Activated T-cell treated with anti-CD3 and anti-CD28 coated beads, Interleukin-2, amount 50 U/mL, for 24 hours (primary cell): ENCODE measurements at places on chromosomes 13 and 19.

DNA sequence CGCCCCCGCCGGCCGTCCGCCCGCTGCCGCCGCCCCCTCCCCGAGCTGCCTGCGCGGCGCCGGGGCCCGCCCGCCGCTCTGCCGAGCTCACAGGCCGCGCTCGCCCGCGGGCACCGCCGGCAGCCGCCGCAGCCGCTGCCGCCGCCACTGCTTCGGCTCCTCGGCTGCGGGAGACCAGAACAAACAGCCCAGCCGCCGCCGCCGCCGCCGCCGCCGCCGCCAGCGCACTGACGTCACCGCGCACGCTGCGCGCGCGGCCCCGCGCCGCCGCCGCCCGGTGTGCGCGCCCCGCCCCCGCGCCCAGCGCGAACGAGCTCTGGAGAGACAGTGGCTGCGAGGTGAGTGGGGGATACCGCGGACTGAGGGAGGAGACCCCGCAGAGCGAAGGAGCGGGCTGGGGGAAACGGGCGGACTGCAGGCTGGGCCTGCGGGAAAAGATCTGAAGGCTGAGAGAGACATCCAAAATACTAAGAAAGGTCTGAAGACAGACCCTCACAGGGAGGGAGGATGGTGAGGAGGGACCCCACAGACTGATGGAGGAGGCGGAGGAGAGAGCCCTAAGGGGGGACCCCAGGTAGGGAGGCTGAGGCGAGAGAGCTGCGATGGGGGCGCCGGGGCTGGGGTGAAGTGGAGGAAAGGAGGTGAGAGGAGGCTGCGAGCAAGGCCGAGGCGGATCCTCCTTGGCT, at the start of gene BRD4:
Gene BRD4, minus strand, starts transcription at position 229 of the 686 bp plus-strand sequence. CDS start 59,440 bp downstream, outside the sequence.
- DNase-seq, result peak; percentile 88

- DNase-seq, result no peak
Observed at GRCh38 chr19:33394006-33394722, 20.7 kb downstream of the CEBPG start.

DNA sequence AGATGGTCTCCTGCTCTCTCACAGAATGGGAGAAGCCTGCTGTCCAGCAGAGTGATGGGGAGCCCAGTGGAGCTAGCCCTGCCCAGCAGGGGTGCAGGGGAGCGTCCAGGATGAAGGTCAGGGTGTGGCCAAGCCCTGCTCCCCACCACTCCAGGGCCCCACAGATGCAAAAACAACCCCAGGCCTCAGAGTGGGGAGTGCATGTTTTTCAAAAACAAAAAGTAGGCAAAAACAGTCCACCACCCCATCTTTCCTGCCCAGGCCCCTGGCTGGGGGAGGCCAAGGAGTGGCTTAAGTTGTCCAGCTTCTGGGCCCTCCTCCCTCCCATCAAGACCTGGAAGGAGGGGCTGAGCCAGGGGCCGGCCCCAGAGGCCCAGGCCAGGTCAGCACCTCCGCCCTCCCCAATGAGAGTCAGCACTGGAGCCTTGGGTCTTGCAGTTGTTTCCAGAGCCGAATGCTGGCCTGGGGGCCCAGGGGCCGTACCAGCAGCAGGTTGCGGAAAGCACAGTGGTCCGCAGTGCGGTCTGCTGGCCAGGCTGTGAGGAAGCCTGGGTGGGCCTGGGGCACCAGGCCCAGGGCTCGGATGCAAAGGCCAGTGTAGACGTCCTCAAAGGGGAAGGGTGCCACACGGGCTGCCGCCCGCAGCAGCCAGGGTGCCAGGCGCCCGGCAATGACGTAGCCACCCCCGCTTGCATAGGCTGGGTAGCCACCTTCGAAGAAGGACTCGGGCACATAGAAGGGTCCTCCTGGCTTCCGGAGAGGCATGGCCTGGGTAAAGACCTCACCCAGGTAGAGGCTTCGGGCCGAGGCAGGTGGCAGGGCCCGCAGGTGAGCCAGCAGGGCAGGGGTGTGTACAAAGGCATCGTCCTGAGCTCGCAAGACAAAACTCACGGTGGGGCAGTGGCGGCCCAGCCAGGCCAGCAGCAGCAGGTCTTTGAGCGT, 1.7 kb downstream of the B3GNT8 start:
- no peak for DNase-seq

GRCh38 chr19:35350591-35350990, 2.9 kb downstream of the FFAR1 start:
- no peak for DNase-seq

DNA sequence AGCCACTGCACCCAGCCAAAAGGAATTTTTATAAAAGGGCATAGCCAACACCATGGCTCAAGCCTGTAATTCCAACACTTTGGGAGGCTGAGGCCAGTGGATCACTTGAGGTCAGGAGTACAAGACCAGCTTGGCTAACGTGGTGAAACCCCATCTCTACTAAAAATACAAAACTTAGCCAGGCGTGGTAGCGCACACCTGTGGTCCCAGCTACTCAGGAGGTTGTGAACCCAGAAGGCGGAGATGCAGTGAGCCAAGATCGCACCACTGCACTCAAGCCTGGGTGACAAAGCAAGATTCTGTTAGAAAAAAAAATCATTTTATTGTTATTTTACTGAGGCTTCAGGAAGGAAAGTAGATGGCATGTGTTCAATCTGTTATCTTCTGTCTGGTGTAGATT, 31.3 kb upstream of the FOXO1 start:
- no peak for DNase-seq
